CD4-positive, alpha-beta T cell treated with Interleukin-10 for 1 hour (primary cell): ENCODE measurements at places on chromosomes 6 and 20.

- DNase-seq: no peak
Measured at GRCh38 chr6:36823421-36824096, 15.7 kb downstream of the CPNE5 start.

DNA sequence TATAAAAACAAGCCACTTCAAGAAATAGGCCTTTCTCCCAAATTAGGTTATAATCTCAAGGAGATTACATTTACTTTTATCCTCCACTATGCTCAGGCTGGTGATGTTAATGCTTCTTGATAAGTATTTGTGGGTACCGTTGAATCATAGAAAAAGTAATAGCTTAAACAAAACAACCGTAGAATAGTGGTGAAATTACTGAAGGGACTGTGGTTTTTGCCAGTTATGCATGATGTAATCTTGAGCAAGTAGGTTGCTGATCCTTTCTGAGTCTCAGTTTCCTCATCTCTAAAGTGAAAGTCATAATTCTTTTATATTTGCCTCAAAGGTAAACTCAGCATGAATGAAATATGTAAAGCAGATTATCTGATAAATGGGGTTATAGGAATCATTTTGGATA lies 187.3 kb upstream of the JAG1 start:
- no peak for DNase-seq

GRCh38 chr6:43086022-43086658 lies 10.0 kb downstream of the PTK7 start:
- DNase-seq: no peak

GRCh38 chr20:62860924-62861691 lies 514 bp downstream of the TCFL5 start:
- DNase-seq: peak; percentile 51

GRCh38 chr6:108596956-108597355 lies 36.2 kb downstream of the FOXO3 start:
- no peak for DNase-seq
